Activated CD4-positive, alpha-beta T cell treated with anti-CD3 and anti-CD28 coated beads, Interleukin-2, amount 50 U/mL, for 48 hours (primary cell): ENCODE measurements at places on chromosomes 11 and 22.

DNA sequence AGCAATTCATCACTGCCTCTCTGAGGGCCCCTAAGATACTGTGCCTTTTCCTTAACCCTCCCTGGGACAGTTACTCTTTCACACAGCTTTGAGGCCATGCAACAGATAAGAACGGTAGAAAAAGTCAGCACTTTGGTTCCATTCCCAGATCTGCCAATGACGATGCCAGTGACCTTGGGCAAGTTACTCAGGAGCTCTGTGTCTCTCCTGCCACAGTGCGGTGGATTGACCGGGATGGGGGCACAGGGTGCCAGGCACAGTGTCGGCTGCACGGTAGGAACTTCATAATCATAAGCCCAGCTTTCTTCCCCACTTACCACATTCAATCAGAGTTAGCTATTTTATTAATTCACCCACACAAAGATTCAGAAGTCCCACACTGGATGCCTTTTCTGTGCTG lies 1041.8 kb downstream of the TBC1D22A start:
- DNase-seq, result no peak

- DNase-seq, result no peak
Measured at GRCh38 chr11:32116668-32117067, 25.8 kb downstream of the RCN1 start.

DNA sequence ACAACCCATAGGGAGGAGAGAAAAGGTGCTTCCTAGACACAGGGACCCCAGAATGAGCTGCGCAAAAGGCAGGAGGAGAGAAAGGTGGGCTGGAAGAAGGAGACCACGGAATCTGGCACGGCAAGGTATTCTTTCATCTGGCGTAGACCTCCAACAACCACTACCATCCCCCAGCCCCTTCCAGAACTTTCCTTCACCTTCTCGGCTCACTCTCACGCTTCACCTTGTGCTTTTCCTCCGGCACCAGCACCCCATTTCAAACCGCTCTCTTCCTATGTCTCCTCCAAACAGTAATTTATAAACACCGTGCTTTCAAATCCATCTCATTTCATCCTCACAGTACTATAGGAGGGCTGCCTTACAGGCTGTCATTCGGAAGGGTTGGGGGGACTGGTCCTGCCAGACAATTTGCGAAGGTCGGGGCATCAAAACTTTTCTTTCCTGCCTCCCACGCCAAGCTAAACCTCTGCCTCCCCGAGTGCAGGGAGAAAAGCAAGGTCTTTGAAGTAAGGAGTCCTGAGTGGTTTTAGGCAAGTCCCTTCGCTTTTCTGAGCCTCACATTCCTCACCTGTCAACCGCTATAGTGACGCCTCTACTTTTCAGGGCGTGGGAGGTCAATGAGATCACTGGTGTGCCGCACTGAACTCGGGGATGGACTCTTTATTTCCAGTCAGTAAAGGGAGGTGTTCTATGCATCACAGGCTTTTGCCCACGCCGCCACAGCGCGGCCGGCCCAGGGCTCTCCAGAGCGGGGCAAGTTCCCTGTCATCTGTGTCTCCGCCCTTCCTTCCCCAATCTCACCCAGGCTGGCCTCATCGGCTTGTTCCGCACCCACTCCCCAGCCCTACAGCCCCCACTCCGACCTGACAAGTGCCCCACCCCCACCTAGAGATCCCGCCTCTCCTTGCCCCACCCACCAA lies 800 bp downstream of the KCTD21 start:
- peak; percentile 80 for DNase-seq

- no peak for DNase-seq
Measured at GRCh38 chr11:88536616-88537265, 199.2 kb upstream of the CTSC start.

- DNase-seq, result no peak
Measured at GRCh38 chr11:128311742-128312719, 275.3 kb downstream of the ETS1 start.

DNA sequence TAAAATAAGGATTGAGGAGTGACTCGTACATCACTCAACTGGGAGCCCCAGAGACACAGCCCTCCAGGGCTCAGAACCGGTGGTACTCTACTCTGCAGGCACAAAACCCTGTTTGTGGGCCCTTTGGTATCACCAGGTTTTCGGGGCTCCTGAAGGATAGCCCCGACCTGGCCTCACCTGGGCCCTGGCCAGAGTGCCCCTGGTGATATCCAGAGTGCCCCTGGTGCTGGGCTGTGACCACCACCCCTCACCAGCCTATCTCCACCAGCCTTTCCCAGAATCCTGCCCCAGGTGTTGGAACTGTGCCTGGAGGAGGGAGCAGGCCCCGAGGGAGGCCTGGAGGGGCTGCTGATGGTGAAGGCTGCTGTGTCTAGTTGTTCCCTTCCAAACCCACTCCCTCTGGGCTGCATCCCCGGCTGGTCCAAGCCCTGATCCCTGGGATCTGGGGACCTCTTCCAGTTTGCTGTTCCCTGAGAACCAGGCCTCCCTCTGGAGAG lies 2.2 kb upstream of the GGT5 start:
- DNase-seq, result no peak

- DNase-seq, result no peak
Measured at GRCh38 chr11:44690651-44691050, 36.1 kb upstream of the TSPAN18 start.

GRCh38 chr11:45215098-45215865 lies 68.8 kb downstream of the PRDM11 start:
- no peak for DNase-seq

GRCh38 chr11:63945477-63946163 lies 6.8 kb downstream of the NAA40 start:
- DNase-seq, result peak; percentile 47

DNA sequence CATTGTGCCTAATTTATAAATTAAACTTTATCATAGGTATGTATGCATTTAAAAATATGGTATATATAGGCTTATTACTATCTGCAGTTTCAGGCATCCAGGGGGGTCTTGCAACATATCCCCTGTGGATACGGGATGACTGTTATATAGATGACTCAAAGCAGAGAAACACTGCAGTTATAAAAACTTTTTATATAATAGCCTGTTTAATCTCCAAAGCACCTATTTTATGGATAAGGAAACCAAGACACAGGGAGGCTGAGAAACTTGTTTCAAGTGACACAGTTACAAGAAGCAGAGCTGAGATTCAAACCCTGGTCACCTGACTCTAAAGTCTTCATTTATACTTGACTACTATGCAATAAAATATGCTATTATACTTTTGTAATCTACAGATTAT lies 897.7 kb downstream of the KCNA4 start:
- DNase-seq, result no peak

- DNase-seq, result no peak
Measured at GRCh38 chr22:40721266-40721665, 42.0 kb downstream of the MCHR1 start.

DNA sequence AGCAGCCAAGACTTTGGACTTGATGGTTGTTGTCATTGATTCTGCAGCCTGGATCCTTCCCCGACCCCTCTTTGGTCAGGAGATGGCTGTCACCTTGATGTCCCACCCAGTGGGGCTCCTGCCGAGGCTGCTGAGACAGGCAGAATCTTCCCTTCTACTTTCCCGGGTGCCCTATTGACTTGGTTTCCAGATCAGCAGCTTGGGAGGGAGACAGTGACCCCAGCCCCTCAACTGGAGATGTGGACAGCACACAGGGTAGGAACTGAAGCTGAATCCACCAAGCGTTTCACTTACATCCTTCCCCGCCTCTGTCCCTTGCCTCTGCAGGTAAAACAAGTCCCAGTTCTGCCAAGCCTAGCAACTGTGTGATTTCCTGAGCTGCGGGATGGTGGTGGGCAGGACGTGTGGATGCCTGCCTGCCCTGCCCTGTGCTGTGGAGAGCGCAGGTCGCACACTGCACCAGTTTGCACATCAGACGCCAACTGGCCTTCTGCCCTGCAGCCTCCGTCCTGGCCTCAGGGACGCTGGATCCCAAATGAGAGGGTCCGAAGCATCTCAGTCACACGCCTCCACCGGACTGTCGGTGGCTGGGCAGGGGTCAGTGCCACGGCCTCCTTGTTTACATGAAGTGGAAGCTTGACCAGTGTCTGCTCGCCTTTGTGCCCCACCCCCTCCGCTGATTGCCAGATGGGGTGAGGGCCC lies 34.6 kb downstream of the FAM83F start:
- DNase-seq, result no peak

DNA sequence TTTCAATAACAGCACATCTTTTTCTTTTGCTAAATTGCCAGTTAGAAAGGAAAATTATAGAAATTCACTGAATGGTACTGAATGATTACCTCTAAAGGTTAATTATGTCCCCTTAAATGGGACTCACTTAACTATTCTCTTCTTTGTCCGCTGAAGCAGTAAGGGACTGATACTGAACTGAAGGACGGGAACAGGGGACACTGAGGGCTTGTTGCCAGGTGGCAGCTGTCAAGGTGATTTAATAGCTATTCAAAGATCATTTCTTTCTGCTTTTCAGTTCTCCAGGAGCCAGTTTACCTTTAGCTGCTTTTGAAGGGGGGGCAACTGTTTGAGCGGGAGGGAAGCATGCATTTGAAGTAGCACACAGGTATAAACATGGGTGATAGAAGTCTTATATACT lies 325.4 kb upstream of the CCDC90B start:
- DNase-seq, result no peak

- peak; percentile 39 for DNase-seq
Measured at GRCh38 chr11:66580803-66581202, 12.1 kb downstream of the CCDC87 start.

- no peak for DNase-seq
Measured at GRCh38 chr11:20854215-20854955, 185.0 kb downstream of the NELL1 start.

- DNase-seq, result no peak
Measured at GRCh38 chr22:33006220-33006954, 51.8 kb downstream of the SYN3 start.

- no peak for DNase-seq
Measured at GRCh38 chr11:124712392-124712791, 27.4 kb upstream of the NRGN start.

- no peak for DNase-seq
Measured at GRCh38 chr22:46163557-46163888, 13.2 kb downstream of the PPARA start.

- DNase-seq, result no peak
Measured at GRCh38 chr11:12812849-12813248, 138.6 kb downstream of the TEAD1 start.

GRCh38 chr11:12784445-12784844 lies 110.2 kb downstream of the TEAD1 start:
- DNase-seq, result no peak

DNA sequence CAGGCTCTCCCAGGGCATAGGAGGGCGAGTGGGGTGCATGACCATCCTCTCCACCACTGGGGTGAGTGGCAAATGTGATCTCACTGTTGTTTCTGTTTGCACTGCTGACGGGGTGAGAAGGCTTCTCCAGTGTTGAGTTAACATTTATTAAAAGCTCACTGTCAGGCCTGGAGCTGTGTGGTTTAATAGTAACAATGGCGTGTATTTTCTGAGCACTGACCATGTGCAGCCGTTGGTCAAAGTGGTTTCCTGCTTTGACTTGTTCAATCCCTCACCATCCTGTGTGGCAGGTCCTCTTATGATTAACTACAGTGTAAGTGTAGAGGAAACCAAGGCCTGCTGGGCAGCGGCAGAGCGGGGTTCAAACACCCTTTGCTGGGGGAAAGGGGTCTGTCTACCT lies 4.4 kb downstream of the A4GALT start:
- no peak for DNase-seq

DNA sequence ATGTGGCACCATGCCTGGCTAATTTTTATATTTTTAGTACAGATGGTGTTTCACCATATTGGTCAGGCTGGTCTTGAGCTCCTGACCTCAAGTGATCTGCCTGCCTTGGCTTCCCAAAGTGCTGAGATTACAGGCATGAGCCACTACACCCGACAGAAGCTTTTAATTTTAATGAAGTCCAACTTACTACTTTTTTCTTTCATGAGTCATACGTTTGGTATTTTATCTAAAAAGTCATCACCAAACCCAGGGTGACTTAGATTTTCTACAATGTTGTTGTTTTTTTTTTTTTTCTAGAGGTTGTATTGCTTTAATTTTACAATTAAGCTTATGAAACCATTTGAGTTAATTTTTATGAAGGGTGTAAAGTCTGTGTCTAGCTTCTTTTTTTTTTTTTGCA lies 34.9 kb downstream of the JRKL start:
- no peak for DNase-seq

GRCh38 chr22:37273126-37273845 lies 9.0 kb upstream of the CYTH4 start:
- DNase-seq, result no peak

DNA sequence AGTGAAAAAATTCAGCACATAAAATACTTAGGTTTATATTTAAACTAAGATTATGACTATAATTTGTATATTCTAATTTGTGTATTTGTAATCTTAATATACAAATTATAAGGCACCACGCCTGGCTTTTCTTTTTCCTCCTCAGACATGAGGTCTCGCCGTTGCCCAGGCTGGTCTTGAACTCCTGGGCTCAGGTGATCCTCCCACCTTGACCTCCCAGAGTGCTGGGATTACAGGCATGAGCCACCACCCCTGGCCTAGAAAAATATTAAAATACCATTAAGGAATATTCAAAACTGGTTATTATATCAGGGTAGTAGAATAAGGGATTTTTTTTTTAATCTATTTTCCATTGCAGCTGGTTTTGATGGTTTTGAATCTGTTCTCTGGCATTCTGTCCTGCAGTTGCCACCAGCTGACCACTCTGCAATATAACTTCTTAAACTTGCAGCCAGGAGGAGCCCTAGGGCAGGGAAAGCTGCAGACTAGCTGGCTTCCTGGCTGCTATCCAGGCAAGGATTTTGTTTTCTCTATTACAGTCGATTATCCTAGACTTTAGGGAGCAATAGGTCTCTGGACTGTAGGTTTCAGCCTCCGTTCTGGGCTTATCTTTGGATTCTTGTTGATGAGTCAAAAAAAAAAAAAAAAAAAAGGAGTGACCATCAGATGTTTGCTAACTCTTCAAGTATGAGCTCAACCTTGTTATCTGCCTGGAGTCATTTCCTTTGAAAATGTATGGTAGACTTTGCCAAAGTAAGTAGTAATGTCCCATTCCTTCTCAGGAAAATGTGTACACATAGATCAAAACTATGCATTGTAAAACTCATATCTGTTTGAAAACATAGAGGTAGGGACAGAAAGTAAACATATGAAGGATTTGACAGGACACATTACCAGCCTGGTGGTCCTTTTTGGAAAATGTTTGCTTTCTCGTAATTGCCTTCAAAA lies 13.2 kb downstream of the POLA2 start:
- DNase-seq, result peak; percentile 15

GRCh38 chr11:115477410-115477809 lies 26.8 kb downstream of the CADM1 start:
- no peak for DNase-seq

GRCh38 chr11:34644669-34645406 lies 23.9 kb downstream of the EHF start:
- DNase-seq, result no peak
